ENCODE measurements at places on chromosomes 4 and X.

GRCh38 chr4:19156786-19157185 lies 1094.9 kb upstream of the SLIT2 start:
- DNase-seq, result no peak

DNA sequence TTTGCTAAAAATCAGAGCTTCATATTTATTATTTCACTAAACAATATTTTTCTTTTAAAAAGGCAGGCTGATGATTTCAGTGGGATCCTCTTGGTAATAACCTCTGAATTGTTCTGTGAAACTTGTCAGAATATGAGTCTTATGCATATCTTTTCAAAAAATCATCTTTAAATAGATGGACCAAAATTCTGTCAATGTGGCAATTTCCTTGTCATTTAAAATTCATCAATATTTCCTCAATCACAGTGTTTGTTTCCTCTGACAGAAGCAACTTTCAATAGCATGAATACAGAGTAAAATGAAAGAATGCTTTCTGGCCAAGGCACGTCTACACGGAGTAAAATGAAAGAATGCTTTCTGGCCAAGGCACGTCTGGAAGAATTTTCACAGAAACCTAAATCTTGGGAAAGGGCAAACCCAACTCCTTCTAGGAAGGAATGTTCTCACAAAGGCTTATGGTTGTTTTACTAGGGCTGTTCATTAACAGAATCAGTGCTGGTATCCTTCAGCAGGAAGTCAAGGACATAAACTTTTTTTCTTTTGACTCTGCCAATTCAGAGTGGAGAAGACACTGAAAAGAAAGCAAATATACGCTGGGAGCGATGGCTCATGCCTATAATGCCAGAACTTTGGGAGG lies 99.0 kb upstream of the GPR34 start:
- no peak for DNase-seq

DNA sequence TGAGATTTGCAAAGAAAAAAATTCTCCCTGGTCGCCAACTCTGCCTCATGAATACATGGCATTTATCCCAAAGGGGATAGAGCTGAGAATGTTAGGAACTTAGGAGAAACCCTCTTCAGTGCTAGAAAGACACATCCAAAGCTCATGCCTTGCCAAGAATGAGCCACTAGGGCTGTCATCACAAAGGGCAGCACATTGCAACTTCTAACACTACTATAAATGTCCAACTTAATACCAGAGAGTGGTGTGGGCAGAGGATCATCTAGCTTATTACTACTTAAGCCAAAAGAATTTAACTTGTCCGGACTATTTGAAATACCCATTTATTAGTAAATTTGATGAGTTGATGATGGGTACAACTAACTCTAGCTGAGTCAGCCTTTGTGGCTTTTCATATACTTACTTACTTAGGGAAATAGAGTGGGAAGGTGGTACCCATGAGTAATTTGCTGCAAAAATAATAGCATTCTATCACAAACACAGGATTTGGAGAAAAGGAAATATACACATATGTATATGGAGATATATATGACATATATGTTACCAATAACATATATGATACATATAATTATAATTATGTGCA lies 66.3 kb upstream of the GAB1 start:
- DNase-seq, result no peak

DNA sequence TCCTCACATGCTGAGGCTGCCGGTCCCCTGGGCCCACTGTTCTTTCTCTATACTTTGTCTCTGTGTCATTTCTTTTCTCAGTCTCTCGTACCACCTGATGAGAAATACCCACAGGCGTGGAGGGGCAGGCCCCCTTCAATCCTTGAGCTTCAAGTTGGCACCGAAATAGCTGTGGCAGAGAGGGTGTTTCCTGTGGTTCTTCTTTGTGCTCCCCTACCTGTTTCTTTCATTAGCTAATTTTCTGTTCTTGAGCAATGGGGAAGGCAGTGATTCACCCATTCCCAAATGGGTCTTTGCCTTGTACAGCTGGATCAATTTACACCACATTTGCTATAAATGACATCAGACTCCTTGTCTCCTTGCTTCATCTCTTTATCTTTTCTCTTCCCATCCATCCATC lies 2.1 kb upstream of the CYSLTR1 start:
- no peak for DNase-seq

- DNase-seq, result no peak
Measured at GRCh38 chrX:7163146-7163677, 15.3 kb upstream of the PUDP start.

- DNase-seq, result no peak
Measured at GRCh38 chr4:26953366-26953765, 92.7 kb downstream of the STIM2 start.

DNA sequence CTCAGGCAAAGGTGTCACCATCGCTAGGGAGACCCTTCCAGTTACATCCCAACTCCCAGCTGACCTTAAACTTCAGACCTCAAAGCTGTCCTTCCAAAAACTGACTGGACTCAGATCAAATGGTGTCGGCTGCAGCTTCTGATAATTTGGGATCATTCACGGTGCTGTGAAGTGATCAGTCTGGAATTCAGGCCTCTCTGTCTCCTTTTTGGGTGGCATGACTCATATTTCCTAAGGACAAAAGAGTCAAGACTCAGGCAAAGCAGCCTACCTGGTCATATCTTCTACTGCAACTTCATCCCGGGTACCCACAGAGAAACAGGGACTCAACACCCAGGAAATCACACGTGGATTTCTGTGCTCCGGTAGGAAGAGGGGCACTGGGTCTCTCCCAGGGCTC lies 87.6 kb downstream of the SORCS2 start:
- no peak for DNase-seq

DNA sequence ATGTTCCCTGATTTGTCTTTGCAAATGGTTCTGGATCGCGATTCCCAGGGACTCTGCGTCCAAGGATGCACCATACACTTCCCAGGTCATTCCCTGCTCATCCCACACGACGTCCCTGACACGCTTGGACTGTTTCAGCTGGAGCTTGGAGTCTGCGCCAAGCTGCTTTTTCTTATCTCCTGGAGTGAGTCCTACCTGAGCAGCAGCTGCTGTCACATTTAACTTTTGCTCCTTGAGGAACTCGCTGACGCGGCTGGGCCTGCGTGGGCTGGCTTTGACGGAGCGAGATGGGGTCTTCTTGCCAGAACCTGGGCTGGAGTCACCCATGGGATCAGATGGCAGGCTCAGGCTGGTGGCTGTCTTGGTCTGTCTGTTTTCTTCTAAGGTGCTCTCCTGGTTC lies 59.6 kb downstream of the GPRIN3 start:
- no peak for DNase-seq

DNA sequence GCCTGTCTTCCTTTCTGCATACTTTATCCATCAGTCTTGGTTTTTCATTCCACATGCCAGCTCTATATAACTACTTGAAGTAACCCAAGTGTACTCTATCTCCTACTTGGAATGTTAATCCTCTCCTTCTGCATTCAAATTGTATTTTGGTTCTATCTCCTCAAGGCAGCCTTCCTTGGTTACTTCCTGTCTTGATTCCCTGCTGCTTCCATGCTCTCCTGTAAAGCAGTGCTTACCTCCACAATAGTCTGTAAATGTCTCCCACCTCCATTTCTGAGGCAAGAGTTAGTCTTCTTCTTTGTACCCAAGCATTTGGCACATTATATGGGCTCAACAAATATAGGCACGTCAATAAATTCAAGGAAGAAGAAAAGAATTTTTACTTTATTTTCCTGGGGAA lies 298.4 kb downstream of the ARHGAP24 start:
- no peak for DNase-seq

DNA sequence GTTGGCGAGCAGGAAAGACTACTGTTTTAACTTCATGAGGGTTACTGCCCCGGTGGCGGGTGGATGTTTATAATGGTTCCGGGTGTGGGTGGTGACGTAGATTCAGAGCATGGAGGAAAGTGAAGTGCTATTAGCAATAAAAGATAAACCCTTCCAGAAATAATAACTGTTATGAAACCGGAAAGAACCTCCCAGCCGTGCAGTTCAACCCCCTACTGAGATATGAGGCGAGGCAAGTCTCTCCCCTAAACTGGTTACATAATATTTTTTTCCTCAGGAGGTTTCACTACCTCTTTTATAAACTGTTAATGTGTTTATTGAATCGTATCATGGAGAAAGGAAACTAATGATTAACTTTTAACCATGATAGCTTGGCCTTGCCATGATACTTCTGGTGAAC lies 33.9 kb upstream of the STIM2 start:
- no peak for DNase-seq
